HT1080 (cell line): ENCODE measurements at places on chromosomes 4 and X. TPM values are rescaled to one million over a fixed set of nuclear protein-coding genes. Genes with fewer than 3 reads are reported as not detected.

The SPANXC gene
- 7.5 and 13.9 TPM in 2 replicates for total RNA-seq

- no peak for DNase-seq
Measured at GRCh38 chr4:2478229-2478628, 9.3 kb downstream of the RNF4 start.

DNA sequence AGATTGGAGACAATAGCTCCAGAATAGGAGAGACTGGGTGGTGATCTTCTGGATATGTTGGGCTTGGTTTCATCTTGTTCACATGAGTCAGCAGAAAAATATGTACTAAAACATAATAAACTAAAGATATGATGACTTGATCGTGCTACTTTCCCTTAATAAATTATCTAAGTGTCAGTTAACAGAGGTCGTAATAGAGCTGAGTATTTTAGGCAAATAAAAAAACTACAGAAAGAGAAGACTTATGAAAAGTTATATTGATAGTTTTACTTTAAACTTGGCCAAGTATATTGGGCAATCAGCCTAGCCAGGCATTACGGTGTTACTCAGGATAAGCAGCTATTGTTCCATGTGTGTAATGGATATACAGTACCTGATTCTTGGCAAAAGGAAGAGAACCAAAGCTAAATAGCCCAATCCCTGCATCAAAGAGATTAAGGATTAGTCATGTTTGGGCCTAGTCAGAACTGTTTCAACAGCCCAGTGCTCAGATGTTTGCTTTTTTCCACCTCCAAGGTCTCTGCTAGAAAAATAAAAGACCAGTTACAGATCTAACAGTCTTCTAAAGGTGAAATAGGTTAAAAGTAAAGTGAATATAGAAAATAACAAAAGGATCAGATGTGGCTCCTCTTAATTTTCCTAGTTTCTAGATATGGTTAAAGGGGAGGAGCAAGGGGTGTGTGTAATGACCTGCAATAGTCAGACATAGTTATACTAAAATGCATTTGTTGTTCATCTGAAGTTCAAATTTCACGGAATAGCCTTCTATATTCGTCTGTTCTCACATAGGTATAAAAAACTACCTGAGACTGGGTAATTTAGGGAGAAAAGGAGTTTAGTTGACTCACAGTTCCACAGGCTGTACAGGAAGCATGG, 262.6 kb downstream of the ADGRL3 start:
- DNase-seq: peak; percentile 87

The POF1B gene
- total RNA-seq: 0.14 TPM in 1 of 2 replicates, not detected in the other

DNA sequence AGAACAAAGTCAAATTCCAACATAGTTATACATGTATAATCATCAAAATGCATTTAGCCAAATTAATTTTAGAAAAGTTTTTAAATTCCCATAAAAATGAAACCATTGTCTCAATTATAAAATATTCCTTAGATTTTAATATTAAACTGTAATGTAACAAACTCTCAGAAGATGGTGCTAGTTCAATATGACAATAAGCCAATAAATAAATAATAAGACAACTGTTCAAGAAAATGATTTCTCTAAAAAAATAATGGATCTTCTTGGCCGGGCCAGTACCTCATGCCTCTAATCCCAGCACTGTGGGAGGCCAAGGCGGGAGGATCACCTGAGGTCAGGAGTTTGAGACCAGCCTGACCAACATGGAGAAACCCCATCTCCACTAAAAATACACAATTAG, 80.3 kb downstream of the RAB28 start:
- no peak for DNase-seq

The CWH43 gene
- not detected in 2 replicates for total RNA-seq
